ENCODE measurements at places on chromosomes 12 and 14.

DNA sequence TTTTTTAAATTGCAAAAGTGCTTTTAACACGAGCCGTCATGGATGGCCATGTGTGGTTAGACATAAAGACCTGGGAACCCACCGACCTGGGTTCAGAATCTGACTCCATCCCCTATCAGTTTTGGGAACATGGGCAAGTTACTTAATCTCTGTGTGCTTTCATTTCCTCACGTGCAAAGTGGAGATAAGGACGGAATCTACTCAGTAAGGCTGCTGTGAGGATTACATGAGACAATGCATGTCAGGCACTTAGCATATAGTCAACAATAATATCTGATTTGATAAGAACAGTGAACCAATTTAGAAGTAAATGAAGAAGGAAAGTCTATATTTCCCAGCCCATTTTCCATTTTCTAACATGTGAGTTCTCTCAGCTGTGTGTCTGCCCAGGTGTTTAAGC, 235.4 kb downstream of the SUDS3 start:
- no peak for DNase-seq

DNA sequence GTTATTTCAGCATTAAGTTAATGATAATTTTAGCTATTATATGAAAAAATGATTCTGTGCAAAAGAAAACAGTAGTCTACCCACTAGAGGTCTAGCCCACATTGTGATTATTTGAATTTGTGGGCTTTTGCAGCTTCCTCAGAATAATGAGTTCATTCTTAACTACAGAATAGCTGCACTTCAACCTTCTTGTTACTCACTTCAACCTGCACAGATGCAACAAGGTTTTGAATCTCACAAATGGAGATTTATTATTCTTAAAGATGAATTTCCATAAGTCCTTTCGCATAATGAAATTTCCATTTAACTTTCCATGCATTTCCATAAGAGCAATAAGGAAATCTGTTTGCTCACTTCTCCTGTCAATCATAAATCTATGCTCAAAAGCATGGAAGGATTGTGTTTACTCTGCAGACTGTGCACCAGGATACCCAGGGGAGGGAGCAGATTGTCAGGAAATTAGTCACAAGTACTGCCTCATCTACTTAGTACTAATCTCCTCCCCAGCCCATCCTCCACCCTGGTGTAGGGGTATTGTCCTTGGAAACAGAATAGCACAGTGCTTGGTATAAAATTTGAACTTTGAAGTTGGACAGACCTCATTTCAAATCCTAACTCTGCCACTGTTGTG, 24.1 kb downstream of the PTGER2 start:
- DNase-seq: no peak

DNA sequence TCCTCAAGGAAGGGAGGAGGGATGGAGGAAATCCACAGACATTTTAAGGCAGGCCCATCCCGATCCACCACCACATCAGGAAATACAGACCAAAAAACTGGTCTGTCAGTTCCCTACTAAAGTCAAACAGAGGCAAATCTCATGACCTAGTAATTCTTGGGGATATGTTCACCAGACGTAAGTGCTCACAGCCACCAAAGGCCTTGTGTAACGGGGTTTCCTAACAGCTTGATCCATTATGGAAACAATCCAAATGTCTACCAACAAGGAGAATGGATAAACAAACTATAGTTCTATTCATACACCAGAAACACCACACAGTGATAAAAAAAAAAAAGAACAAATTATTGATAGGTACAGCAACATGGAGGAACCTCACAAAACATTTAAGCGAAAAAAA, 72.9 kb downstream of the PRKAB1 start:
- no peak for DNase-seq

DNA sequence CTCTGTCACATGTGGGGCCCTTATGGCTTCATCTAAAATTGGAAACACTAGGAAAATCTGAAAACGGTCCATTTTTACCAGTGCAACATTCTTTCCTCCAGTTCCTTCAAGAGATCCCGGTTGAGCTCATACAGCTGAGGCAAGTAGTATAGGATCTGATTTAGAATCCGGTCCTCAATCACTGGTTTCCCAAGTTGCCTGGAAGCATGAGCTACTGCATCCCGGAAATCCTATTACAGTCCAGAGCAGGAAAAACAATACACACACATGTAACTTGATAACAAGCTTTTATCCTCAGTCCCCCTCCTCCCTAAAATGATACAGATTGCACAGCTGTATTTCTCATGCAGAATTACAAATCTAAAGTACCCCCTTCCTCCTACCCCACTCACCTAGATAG, 67.9 kb upstream of the NR2C1 start:
- no peak for DNase-seq

GRCh38 chr14:78081245-78081644, 88.9 kb upstream of the NRXN3 start:
- no peak for DNase-seq

DNA sequence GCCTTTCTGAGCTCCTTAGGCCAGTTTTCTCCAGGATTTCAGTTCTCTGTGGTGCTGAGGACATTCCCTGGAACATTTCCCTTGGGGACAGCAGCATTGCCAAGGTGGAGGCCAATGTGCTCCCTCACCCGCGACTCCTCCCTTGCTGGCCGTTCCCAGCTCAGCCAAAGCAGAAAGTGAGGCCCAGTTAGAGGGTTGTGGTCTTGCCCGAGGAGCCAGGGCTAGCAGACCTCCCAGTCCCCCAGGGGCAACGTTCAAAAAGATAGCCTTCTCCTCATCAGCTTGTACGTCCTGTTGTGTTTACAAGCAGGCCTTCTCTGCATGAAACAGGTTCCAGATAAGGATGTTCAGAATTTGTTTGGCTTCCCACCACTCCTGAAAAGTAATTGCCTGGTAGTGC, 78.4 kb downstream of the SSPN start:
- DNase-seq: no peak

GRCh38 chr12:121513464-121514183, 67.2 kb downstream of the KDM2B start:
- DNase-seq: no peak

- no peak for DNase-seq
Measured at GRCh38 chr14:65815127-65815526, 402.6 kb downstream of the FUT8 start.

DNA sequence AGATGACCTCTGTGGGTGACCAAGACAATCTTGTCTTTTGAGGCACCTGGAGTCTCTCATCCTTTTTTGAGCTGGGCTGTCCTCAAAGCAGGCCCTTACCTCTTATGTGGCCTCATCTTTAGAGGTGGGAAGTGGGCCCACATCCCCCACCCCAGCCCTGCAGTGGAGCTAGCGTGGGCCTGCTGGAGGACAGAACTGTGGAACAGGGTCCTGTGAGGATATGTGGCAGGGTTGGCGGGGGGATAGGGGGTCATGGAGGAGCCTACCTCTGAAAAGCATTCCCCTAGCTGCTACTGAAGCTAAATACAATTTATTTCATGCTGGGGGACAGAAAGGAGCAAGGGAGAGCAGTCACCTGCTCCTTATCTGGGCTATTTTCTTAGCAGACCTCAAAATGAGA, 457 bp upstream of the GPD1 start:
- DNase-seq: no peak

- DNase-seq: no peak
Measured at GRCh38 chr12:67415473-67415872, 146.3 kb downstream of the CAND1 start.

DNA sequence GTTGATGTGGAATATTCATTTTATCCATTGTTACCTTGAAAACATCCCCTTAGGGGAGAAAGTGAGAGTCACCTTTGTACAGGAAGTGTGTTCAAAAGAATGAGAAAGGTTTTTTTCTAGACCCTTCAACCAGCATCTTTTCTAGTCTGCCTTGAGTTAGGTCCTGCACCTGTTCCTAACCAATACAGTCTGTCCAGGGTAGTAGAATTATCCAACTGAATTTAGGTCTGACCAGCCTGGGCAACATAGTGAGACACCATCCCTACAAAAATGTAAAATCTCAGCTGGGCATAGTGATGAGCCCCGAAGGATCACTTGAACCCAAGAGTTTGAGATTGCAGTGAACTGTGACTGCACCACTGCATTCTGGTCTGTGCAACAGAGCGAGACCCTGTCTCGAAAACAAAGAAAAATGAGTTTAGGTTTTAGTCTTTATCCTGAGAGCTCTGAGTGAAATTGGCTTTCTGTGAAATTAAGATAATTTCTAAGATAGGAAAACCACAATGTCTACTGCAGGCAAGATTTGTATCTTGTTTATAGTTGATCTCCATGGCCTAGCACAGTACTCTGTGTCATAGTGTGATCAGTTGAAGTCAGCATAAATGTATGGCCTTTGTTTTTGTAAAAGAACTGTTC, 25.2 kb downstream of the ARHGAP5 start:
- no peak for DNase-seq

GRCh38 chr12:53492188-53492587, 7.1 kb downstream of the MAP3K12 start:
- DNase-seq: no peak

DNA sequence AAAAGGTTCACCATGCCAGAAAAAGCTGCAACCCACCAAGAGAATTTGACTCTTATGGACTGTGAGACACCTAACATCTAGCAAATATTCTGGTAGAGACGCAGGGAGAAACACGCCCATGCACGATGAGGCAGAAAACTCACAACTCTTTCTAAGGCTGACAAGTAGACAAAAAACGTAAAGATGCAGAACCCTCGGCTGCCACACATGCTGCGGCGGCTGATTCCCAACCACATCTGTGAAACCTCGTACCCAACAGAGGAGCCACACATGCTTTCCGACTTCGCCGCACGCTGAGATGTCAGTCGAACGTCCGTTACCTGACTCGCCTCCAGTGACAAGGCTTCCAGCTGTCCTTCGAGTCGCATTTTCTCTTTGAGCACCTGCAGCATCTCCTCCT, 21.8 kb downstream of the GOLGA3 start:
- DNase-seq: no peak

GRCh38 chr12:41205070-41205709, 17.1 kb downstream of the PDZRN4 start:
- DNase-seq: no peak

DNA sequence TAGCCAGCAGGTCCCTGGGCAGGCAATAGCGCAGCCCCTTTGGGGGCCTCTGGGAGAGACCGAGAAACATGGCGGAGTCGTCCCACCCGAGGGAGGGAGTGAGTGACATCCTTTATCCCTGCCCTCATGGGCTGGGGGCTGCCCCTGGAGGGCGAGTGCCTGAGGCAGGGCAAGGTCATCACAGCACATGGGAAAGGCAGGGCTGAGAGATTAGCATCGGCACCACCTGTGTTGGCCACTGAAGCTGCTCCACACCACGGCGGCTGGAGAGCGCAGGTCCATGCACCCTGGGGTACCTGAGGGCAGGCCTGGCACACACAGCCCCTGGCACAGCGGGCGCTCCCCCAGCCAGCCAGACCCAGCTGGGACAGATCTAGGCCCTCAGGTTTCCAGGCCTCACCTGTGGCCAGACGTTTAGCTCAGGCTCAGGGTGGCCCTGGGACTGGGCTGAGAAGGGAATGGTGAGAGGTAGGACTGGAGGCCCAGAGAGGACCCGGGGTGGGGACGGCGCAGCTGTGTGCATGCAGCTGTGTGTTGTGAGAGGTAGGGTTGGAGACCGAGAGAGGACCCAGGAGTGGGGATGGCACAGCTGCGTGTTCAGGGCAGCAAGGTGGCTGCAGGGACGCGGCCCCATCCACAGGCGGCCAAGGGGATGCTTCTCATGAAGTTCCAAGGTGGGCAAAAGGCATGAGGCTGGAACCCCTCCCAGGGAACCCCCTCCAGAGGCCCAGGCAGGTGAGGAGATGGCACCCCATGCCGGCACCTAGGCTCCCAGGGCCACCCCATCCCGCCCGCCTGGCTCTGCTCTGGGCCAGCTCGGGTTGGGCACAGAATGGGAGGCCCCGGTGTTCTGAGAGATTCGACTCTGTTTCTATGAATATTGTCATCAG, 74.1 kb downstream of the KIF26A start:
- no peak for DNase-seq

DNA sequence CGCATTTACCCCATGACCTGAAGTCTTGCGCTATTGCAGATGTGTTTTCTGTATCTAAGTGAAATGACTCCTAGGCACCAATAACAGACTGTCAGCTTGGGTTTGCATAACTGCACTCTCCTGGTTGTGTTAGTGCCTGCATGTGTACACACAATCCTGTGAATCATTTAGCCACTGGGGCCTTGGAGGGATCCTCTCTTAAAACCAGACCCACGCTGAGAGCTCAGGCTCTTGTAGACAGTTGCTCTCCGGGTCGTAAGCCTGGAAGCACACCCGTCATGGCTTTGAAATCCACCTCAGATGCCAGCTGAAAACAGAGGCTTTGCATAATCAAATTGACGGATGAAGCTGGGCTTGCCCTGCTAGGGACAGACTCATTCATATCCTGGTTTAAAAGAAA, 79.2 kb upstream of the RBM19 start:
- no peak for DNase-seq

GRCh38 chr12:56119361-56119796, 1.3 kb downstream of the ZC3H10 start:
- DNase-seq: no peak

GRCh38 chr12:117790198-117790597, 178.6 kb downstream of the KSR2 start:
- DNase-seq: no peak

DNA sequence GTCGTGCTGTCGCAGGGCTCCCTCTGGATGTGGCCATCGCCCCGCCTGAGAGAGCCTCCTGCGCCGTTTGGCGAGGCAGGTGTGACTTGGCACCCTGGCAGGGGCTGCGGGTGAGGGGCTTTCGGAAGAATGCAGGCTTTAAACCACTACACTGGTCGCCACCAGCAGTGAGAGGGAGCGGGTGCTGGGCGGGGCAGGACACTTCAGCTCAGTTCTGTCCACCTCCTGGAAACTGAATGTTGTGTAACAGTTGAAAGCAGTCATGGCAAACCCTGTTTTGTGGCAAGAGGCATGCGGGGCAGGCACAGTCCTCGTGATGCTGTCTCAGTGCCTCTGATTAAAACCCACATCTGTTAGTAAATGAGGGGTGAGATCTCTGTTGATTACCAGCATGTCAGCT, 55.9 kb downstream of the AACS start:
- no peak for DNase-seq

GRCh38 chr12:102197789-102198188, at the start of gene PMCH:
Gene PMCH (minus strand): TSS chr12:102197833. CDS start chr12:102197770, 63 bp downstream.
- no peak for DNase-seq

DNA sequence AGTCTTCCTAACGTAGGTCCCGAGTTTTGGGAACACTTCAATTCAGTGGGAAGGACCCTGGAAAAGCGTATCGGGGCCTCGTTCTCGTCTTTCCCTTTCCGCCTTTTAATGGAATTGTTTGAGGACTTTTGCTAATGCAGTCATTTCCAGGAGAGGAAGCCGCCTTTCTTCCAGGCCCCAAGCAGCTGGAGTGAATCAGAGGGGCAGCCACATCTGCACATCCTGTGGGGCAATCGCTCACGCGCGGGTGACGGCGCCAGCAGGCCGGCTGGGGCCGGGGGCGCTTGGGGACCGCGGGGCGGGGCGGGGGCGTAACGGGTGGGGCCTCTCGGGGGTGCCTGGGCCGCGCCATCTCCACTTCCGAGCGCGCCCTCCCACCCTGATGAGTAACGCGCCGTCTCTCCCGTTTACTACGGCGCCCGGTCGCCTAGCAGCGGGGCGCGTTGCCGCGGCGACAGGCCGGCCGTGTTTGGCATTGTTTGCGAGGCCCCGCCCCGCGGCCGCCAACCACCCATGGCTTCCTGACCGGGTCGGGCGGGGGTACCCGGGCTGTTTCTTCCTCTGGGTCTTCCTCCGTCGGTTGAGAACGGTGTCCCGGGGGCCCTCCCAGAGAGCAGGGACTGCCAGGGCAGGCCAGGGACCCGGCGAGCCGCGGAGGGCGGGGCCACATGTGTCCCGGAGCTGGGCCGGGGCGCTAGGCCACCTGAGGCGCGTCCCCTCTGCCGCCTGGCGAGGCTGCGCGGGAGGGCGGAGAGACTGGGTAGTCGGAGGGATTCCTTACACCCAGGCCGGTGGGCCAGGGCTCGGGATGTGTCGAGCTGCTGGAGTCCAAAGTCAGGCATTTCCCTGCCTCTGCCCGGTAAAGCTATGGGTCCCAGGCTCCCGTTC, 2.3 kb downstream of the GSG1 start:
- DNase-seq: peak; percentile 90
